AG04449 (cell line): ENCODE measurements at places on chromosomes 11 and 22.

GRCh38 chr11:66976028-66976467 lies 944 bp downstream of the C11orf86 start:
- no peak for DNase-seq

DNA sequence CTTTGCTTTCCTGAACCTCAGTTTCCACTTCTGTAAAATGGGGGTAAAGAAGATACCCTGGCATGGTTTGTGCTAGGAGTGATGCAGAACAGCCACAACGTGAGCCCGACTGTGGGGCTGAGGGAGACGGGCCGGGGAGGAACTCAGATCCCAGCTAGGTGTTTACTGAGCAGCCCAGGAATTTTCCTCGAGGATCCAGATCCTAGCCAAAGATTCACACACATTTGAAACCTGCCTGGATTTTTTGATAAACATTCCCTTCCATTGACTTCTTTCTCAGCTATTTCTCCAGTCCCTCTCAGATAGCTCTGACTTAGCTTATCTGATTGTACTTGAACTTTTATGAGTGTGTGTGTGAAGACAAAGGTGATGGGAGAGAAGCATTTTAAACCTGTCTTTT lies 98.0 kb downstream of the KIAA1671 start:
- no peak for DNase-seq

- no peak for DNase-seq
Measured at GRCh38 chr22:29306835-29307595, 565 bp downstream of the GAS2L1 start.

DNA sequence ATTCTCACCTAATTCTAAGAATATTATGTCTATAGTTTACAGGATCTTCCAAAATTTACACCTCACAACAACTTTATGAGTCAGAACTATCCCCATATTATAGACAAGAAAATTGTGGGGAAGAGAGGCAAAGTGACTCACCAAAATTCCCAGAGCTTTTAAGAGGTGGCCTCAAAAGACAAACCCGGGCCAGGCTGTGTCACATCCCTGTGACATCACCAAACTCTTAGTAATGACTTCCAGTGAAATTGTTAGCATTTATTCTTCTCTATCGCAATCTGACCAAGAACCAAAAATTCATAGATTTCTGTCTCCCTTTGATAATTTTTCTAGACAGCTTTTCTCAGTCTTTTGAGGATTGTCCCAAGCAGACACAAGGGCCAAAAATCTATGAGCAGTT lies 134.3 kb downstream of the SNX19 start:
- no peak for DNase-seq

- no peak for DNase-seq
Measured at GRCh38 chr11:130599073-130599654, 150.7 kb downstream of the ADAMTS15 start.

DNA sequence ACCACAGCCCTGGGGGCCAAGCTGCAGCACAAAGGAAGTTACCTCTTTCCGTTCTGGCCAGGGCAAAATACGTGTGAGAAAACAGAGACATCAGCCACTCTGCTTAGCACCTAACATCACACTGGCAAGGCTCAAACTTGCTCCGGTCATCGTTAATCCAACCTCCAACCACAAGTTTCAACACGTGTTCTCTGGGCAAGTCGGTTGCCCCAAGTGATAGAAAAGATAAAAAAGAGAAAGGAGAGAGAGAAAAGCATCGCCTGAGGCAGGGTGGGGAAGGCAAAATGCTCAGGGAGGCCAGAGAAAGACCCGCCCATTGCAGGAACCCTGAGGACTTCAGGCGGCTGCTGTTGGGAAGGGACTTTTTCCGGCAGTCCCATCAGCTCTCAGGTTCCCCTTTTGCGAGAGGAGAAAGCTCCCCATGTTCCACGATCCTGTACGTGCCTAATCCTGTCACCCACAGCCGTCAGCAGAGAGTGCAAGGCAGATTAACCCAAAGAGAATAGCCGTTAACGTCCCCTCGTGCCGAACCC lies 18.5 kb upstream of the B4GALNT4 start:
- DNase-seq = no peak

DNA sequence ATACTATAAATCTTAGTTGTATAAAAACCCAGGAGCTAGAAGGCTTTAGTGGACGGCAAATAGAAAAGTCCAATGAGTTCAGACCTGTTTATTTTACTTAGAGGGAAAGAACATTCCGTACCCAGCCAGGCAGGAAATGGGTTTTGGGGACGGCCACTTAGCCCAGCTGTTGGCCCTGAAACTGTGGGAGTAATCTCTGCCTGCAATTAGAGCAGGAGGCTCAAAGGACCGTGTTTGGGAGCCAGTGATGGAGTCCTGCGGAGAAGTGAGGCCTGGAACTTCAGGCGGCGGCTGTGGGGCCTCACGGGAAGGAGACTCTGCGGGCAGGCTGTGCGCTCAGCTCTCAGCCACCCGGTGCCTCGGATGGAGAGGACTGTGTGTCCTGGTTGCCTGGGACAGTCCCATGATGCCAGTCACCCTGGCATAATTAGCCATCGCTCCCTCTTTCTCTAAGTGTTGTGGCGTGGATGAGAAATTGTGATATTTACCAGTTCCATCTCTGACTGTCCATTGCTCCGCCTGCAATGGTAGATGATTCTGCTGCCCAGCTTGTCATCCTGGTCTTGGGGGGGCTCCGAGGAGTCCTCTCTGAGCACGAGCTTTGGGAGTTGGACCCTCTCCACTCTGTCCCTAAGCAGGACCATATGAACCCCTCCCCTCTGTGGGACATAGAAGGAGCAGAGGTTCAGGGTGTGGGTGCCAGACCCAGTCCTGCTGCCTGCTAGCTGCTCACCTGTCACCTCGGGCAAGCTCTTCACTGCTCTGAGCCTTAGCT lies 530.3 kb downstream of the TBC1D22A start:
- no peak for DNase-seq

GRCh38 chr11:130304651-130305050 lies 10.1 kb downstream of the ZBTB44 start:
- DNase-seq = no peak

DNA sequence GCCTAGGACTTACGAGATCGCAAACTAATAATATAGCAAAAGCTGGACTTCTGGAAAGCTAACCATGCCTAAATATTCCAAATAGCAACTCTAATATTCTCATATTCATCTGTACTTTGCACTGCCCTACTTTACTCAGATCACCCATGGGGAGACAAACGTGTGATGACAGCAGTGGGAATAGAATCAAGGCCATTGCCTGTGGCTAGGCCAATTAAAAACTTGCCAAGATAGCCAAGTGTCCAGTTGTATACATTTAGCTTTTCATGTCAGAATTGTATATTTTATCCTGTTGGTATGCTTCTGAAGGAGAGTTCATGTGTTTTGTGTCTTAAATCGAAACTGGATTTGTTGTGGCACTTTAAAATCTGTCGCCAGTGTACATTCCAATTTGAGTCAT lies 1.2 kb upstream of the CEP126 start:
- no peak for DNase-seq

GRCh38 chr22:48354096-48354495 lies 1473.6 kb downstream of the BRD1 start:
- no peak for DNase-seq

DNA sequence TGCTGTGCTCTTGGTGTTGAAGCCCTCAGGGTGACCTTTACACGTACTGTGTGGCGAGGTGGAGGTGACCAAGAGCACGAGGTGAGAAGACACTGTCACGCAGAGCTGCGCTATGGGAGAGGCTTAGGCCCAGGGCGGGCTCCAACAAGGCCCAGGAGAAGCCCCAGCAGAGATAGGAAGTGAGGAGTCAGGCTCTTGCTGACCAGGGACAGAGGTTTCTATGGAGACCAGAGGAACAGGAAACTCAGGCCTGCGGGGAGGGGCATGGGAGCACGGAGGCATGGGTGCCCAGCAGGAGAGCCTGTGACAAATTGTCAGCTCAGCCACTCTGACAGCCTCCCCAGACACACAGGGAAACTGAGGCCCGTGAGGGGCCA lies 15.8 kb downstream of the DGKZ start:
- no peak for DNase-seq

DNA sequence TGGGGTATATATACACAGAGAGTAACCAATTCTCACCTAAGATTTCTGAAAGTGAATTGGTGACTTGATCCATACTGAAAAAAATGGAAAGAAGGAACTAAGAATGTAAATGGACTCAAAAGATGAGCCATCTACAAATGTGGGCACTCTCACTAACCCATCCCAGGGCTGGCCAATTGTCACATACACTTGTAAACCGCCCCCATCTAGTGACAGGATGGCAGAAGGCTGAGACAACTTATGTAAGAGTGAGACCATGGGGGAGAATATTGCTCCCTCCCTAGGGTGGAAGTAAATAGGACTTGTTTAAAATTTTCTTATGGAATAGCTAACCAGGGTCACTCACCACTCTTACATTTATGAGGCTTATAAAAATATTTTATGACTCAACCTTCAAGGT lies 377.1 kb upstream of the ISX start:
- no peak for DNase-seq

GRCh38 chr11:102119997-102120396 lies 9.8 kb downstream of the YAP1 start:
- no peak for DNase-seq

DNA sequence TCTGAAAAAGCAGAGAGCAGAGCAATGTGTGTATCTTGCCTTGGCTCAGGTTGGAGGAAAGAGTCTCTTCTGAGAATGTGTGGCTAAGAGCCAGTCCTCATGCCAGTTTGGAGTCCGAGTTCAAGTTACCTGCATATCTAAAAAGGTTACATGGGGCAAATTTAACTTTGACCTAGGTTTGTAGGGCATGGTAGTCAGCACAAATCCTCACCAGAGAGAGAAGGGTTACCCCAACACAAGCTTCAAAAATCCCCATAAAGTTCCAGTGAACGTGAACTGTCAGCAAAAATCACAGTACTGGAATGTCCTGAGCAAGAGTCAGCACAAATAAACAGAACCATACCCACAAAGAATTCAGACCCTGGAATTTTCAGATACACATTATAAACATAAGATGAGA lies 13.8 kb downstream of the SDHD start:
- DNase-seq = no peak

DNA sequence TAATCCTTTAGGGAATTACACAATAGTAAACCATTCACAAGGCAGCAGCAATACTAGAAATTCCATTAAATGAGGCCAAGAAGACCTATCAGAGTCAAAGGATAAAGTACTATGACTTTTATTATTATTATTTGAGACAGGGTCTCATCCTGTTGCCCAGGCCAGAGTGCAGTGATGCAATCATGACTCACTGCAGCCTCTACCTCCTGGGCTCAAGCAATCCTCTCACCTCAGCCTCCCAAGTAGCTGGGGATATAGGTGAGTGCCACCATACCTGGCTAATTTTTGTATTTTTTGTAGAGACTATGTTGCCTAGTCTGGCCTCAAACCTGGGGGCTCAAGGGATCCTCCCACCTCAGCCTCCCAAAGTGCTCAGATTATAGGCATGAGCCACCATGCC lies 51.8 kb downstream of the TTC28 start:
- DNase-seq = no peak

DNA sequence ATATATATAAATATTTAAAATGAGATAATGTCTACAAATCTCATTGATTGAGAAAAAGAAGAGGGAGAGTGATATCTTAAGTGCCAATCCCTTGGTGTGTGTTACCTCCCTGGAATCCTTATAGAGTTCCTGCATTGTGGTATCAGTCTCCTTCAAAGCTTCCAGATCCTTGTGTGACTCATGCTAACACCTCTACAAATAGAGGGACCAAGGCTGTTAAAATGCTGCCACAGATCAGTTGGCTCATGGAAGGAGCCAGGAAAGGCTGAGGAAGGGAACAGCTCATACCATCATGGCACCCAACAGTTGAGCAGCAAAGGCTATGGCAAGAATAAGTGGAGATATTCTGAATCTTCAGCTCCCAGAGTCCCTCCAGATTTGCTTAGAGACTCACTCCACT lies 163.6 kb upstream of the ISX start:
- no peak for DNase-seq

- DNase-seq = no peak
Measured at GRCh38 chr11:103806130-103806895, 230.1 kb upstream of the DDI1 start.

GRCh38 chr11:19963697-19964387 lies 196.4 kb downstream of the DBX1 start:
- no peak for DNase-seq

GRCh38 chr22:20009582-20010306 lies 6.9 kb downstream of the ARVCF start:
- DNase-seq = no peak

DNA sequence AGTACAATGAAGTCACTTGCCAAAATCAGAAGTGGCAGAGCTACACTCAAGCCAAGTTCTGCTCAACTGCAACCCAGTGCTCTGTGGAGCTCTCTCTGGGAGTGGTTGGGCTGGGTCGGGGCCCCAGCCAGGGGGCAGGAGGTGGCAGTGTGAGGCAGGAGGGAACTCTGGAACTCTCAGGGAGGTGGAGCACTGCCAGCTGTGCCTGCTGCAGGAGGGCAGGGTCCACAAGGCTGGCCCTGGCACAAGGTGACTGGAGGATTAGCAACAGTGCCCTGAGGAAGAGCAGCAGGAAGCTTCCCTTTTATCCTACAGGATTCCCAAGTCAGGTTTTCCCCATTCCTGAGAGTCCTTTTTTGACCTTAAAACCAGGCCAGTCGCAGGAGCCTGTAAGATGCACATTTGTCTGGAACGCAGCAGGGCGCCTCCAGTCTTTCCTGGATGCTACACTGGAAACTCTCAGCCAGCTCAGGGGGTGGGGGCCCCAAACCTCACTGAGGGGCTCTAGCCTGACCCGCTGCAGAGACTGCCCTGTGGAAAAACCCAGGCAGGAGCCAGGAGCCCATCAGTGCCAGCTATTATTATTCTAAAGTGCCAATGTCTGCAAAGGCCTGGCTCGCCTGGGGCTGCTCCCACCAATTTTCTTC lies 31.8 kb downstream of the DKK3 start:
- DNase-seq = no peak

GRCh38 chr11:128357073-128357472 lies 230.3 kb downstream of the ETS1 start:
- no peak for DNase-seq

- DNase-seq = no peak
Measured at GRCh38 chr22:44383064-44383575, 70.4 kb upstream of the SHISAL1 start.

- no peak for DNase-seq
Measured at GRCh38 chr11:19347911-19348310, 107.2 kb upstream of the E2F8 start.

- DNase-seq = no peak
Measured at GRCh38 chr11:66498506-66498905, 11.9 kb upstream of the BBS1 start.

- DNase-seq = no peak
Measured at GRCh38 chr22:37549704-37550059, 10.6 kb upstream of the CDC42EP1 start.

GRCh38 chr22:43126501-43127165 lies 16.1 kb downstream of the BIK start:
- peak; percentile 38 for DNase-seq

GRCh38 chr11:130858215-130858614 lies 58.1 kb downstream of the SNX19 start:
- DNase-seq = no peak

GRCh38 chr11:96211436-96211835 lies 131.6 kb downstream of the MAML2 start:
- no peak for DNase-seq

- DNase-seq = no peak
Measured at GRCh38 chr11:107619926-107620325, 29.0 kb downstream of the ELMOD1 start.

GRCh38 chr11:134293119-134294113 lies 17.2 kb downstream of the GLB1L3 start:
- DNase-seq = no peak

GRCh38 chr22:45896964-45897538 lies 79.9 kb downstream of the WNT7B start:
- no peak for DNase-seq
